ENCODE measurements at places on chromosomes 2 and 18. TPM values are rescaled to one million over a fixed set of nuclear protein-coding genes. Genes with fewer than 3 reads are reported as not detected.

DNA sequence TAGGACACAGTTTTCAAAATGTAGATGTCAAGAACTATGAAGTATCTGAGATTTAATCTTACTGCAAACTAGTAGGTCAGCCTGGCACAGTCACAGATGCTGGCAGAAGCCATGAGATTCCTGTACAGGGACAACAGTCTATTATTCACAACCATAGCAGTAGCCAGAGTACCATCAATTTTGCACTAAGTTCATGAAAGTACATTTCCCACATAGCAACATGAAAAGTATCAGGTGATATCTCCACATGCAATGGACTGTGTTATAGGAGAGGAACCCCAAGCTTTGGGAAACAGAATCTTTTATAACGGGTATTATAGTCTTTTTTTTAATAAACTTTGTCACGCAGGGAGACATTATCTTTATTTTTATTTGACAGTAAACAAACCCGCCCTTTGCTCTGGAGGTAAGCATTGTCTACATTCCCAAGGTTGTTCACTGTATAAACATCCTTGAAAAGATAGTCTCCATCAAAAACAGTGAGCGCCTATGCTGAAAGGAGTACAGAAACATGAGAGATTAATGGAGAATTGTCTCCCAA, 33.4 kb upstream of the DPP4 start:
- no peak for DNase-seq

Gene DLGAP1
- total RNA-seq: 0.34 TPM

Gene HTR2B
- total RNA-seq: 0.10 TPM

GRCh38 chr2:29497375-29497774, 382.2 kb downstream of the CLIP4 start:
- no peak for DNase-seq

GRCh38 chr2:200362202-200362917, 55.9 kb downstream of the SPATS2L start:
- no peak for DNase-seq

DNA sequence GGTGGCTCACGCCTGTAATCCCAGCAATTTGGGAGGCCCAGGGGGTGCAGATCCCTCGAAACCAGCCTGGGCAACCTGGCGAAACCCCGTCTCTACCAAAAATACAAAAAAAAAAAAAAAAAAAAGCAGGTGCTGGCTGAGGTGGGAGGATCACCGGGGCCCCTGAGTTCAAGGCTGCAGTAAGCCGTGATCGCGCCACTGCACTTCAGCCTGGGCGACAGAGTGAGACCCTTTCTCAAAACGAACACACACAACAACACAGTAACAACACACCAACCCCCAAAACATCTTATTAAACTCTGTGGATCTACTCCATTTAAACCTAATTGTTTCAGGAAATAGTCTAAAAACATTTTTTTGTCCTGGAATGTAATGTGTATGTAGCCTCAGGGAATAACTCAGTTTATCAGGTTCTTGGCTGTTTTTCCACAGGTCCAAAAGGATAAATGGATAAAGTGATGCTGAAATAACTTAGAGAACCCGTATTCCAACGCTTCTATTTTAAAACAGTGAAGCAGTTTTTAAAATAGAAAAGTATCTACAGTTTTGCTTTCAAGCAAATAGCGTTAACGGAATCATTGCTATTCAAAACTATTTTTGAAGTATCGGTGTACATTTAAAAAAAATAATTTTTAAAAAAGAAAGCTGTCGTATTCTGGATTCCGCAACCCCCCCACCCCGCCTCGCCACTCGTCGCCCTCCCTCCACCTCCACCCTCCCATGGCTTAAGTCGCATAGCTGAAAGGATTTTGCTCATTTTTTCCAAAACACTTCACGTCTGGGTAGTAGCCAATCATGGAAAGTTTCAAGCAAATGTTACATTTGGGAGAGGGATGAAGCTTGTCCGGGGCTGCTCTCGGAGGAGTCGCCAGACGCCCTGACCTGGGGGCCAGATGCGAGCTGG, 895 bp upstream of the GLS start:
- DNase-seq: no peak

DNA sequence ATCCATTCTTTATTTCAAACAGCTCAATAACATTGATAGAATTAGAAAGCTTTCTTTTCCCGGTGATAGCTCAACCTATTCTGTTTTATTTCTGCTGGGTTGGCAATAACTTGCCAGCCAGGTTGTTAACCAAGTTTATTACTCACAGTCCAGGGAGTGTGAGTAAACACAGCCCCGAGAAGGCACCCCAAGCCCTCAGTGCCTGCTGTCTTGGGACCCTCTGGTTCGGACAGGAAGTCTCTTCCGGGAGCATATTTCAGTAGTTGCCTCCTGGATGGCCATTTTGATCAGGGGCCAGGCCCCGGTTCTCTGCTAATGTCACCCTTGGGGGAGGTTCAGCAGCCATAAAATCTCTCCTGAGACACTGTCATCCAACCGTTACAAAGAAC, 176.8 kb downstream of the INO80D start:
- DNase-seq: no peak

Gene PROKR1
- total RNA-seq: not detected

Gene ESCO1
- total RNA-seq: 11.8 TPM

Data from lower leg skin (tissue), 4 donors.